ENCODE measurements at places on chromosomes 2 and 18.

GRCh38 chr2:201955702-201956141, 77.9 kb upstream of the FZD7 start:
- no peak for DNase-seq

GRCh38 chr2:23430263-23430662, 45.3 kb downstream of the KLHL29 start:
- no peak for DNase-seq

GRCh38 chr2:212454149-212454548, 84.5 kb downstream of the ERBB4 start:
- DNase-seq: no peak

DNA sequence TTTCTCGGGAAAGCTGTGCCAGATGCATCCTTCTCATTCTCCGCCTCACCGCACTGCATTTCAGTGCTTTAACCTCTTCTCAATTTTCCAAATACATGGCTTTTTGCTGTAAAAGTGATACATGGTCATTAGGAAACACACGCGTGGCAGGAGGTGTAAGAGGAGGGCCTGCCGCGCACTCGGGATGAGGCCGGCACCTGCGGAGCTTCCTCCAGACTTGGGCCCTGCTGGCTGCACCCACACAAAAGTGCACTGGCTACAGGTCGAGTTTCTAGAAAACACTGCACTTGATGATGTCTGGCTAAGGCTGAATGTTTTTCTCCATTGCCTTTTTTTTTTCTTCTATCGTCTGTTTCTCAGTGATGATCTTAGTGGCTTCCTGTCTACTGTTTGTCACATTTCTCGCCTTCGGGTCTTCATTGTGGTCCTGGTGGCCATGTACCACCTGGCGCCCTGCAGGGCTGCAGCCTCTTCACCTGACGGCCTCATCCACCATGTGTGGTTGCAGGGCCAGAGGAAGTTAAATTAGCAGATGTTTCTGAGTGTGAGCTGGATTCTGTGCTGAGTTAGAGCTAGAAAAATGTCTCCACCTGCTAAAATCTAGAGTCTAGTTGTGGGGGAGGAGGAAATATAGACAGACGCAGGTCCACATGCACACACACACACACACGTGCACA, 7.6 kb downstream of the KCNG2 start:
- no peak for DNase-seq

DNA sequence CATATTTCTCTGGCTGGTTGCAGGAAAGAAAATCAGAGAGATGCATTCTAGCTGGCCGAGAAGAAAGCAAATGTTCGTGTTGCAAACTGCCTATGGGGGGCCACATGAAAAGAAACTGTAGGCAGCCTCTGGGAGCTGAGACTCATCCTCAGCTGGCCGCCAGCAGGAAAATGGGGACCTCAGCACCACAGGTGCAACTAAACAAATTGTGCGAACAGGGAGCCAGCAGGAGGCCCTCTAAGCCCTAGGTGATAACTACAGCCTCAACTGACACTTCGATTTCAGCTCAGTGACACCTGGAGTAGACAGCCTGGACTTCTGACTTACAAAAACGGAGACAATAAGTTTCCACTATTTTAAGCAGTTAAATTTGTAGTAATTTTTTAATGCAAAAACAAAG, 107.3 kb downstream of the DTNB start:
- no peak for DNase-seq

- no peak for DNase-seq
Observed at GRCh38 chr18:35507623-35508022, 9.9 kb upstream of the INO80C start.

DNA sequence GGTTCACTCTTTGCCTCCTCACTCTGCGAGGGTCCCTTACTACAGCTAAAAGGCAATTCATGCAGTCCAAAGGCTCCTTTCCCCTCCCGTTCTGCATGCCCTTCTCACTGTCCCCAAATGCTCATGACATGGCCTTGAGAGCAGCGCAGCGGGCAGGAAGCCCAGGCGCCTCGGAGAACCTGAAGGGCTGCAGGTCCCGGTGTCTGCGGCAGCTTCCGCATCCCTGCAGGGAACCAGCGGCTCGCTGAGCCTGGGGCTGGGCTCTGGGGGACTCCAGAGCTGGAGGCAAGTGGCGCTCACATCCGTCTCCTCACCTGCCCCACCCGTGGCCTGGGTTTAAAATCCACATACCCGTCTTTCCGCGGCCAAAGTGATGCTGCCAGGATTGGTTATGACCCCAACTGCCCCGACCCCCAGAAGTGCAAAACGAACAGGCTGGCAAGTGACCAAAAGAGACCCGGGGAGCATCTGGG, 462 bp upstream of the CIDEA start:
- peak; percentile 36 for DNase-seq

DNA sequence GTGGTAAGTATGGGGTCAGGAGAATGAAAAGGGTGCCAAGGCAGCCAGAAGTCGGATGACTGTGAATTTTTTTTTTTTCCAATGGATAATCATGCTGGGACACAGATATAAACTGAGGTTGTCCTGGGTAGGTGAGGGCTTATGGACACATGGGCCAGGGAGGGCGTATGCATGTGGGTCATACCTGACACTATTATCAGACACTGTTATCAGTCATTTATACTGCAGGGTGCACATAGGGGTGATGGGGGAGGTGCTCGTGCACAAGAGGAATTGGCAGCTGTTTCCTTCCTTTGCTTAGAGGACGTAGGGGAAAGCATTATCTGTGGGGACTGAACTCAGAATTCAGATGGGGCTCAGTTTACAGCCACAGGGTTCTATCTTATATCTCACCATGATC, 10.1 kb downstream of the CTIF start:
- DNase-seq: no peak

DNA sequence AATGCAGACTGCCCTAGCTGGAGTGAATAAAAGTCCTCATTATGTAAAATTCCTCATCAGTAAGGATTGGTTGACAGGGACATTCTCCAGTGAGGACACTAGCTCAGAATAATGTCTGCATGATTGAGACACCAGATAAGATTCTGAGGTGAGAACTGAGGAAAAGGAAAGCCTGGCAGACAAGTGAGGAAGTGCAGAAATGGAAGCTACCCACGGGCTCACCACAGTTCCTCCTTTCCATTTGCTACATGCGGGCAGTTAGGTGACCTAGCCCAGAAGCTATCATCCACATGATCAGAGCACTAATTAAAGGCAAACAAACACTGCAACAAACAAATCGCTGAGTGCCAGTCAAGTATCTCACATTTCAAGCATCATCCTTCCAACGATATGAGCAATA, 27.7 kb downstream of the NETO1 start:
- DNase-seq: no peak

DNA sequence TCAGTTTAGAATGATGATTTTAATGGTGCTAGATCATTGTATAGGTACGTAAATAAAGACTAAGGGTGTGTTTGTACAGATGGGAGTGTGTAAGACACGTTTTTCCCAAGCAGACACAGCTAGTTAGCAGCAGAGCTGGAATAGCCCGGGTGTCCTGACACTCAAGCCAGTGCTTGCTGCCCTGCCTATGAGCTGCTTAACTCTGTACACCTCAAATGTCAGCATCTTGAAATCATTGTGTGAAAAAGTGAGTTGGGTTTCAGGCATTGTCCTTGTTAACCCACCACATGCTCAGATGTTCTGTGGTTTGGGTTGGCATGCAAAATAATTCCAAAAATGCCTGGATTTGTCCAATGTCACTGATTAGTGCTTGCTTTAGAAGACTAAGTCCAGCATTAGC, 13.0 kb upstream of the TET3 start:
- DNase-seq: no peak

DNA sequence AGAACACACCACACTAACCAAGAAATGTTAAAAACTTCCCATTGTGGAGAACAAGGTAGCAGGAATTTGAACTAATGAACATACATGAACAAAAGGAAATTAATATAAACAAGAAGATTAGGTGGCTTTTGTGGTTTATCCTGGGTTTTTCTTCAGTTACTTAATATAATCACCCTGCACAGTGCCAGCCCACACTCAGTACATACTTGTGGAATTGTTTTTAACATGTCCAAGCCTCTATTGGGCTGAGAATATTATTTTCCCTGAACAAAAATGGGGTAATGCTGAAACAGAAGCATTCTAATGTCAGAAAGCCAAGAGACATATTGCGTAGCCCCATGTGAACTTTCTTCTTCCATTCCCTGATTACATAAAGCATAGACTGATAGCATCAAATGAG, 202.8 kb downstream of the DNER start:
- no peak for DNase-seq

DNA sequence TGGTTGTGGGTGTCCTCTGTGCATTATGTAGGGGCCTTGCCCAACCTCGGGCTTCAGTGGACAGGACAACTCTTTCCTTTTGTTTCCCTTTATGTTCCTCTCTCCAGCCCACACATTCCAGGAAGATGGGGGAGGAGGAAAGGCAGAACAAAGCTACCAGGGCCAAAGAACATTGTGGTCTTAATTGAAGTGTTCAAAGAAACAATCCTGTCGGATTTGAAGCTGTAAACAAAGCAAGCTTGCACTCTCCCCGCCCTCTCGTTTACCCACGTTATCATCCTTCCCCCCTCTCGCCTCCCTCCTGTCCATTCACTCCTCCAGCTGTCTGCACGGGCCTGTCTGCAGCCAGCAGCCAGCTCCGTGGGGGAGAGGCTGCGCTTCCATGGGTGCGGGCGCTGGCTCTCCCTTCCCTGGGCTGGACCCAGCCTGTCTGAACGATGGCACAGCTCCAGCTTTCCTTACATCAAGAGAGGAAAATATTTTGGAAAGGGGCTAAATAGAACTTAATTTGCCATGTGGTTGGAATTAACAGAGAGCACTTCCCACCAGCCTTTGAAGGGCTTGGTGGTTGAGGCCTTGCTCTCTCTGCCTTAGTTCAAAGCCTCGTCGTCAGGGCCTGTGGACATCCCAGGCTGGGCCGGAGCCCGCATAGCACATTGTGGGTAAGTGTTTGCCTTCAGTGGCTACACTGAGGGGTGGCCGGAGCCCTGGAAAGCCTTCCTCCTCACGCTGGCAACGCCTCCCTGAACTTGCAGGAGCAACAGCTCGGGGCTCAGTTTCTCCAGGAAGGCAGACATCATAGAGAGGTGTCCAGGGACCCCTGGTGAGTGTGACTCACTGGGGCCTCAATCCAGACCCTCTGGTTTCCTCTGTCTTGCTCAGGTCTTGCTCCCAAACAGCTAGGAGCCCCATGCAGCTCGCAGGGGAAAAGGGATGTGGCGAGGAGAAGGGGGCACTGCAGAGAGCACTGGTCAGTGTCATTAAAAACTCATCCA, 60.6 kb upstream of the HS6ST1 start:
- no peak for DNase-seq

DNA sequence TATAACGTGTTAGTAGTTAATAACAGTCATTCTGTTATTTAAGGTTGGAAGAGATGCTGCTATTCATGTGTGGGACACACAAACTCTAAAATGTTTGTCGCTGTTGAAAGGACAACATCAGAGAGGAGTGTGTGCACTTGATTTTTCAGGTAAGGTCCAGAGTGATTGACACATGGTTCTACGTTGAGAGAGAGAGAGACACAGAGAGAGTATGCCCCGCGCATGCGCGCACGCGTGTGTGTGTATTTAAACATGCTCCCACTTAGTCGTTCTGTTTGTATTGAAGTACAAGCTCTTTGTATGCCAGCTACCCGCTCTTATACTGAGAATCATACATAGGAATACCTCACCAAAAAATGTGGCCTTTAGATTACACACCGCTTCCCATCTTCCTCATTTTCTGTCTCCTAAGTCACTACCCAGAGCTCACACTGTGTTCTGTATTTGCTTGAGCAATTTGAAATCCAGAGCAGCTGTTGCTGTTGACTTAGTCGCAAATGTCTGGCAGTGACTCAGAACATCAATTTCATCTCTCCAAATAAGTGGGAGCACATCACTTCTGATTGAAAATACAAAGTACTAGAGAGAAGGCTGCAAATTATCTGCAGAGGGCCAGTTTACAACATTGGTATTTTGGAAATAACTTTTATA, 148.1 kb downstream of the EML6 start:
- peak; percentile 81 for DNase-seq

DNA sequence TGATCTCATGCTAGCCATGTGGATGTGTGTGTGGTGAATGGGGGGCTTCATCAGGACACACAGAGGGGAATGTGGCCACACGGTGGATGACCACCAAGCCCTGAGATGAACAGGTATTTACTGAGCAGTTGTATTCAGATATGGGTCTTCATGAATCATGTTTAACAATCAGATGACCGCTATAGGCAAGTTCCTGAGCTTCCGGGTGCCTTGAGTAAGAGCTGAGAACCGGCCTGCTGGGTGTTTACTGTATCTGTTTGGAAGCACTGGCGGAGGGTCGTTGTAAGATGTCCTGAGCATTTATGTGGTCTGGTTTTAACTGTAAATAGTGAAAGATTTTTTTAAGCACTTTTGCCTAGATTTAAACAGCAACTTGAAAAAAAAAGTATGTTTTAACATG, 43.9 kb downstream of the BOLA3 start:
- no peak for DNase-seq

DNA sequence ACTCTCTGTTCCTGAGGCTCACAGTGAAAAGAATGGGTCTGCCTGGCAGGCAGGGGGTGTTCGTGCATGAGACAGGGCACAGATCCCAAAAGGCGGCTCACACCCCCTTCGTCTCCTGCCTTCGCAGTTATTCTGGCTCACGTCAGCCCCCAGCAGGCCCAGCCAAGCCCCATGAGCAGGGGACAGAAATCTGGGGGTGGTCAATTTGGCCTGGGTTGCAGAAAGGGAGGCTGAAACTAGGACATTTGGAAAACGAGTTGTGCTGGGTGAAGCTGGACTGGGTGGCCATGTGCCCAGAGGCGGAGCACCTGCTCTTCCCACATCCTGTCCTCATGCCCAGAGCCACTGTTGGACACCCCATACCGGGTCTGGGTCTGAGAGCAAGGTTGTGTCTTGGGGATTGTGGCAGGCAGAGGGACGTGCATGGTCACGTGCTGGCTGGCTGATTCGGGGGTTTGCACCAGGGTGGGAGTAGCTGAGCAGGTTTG, 99.0 kb upstream of the MCFD2 start:
- no peak for DNase-seq

- DNase-seq: no peak
Observed at GRCh38 chr18:12336887-12337286, 28.8 kb downstream of the TUBB6 start.

DNA sequence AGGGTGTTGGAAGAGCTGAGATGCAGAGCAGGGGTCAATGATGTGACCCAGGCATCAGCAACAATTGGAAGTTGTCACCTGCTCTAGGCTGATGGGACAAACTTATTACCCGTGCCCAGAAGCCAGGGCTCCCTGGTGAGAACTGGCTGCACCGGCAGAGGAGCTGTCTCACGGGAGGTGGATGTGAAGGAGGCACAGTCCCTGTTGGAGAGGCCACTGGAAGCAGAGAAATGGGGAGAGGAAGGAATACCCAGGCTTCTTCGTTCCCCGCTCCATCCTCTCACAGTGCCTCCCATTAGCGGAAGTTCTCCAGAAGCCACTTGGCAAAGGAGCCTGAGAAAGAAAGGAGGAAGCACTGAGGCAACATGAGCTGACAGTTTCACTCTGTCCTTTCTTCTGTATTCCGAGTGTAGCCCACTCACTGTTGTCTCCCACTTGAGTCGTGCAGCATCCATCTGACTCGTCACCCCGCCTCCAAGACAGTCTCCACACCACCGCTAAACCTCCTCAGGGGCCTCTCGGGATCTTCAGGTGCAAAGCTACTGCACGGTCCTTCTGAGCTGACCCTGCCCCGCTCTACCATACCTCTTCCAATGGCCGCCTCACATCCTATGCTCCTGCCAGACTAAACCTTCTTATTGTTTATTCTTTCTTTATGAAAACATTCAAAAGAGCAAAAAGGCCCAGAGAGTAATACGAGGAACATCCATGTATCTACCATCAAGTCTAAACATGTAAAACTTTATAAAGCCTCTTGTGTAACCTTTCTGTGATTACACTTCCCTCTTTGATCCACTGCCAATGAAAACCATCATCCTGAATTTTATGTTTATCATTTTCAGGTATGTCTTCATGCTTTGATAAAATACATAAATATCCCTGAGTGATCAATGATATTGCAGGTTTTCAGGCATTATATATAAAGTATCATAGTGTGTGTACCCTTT, 19.1 kb upstream of the AFTPH start:
- DNase-seq: no peak
